ENCODE measurements at places on chromosomes 12 and 14.

DNA sequence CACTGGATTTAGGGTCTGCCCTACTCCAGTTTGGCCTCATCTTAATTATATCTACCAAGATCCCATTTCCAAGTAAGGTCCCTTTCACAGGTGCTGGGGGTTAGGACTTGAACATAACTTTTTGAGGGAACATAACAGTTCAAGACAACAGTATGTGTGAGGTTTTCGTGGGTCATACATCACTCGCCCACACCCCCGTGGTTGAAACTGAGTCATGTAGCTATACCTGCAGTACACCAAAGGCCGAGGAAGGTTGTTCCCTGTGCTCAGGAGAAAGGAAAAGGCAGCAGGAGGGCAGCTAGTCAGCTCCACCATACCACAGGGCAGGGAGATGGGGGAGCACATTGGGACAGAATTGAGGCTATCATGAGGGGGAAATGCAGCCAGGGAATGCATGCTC, 167.0 kb downstream of the PPM1H start:
- no peak for DNase-seq

DNA sequence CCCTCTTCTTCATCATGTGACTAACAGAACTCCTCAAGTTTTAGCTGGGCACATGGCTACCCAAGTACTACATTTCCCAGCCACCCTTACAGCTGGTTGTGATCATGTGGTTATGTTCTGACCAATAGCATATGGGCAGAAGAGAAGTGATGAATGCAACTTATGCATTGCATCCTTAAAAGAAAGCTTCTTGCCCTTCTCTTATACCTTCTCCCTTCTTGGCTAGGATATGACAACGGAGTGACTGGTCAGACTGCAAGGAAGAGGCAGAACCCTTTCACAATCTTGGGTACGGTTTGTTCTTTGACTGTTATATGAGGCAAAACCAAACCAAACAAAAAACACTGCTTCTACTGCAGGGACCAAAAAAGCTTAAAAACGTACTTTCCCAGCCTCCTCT, 66.5 kb upstream of the MAX start:
- DNase-seq = no peak

- DNase-seq = peak; percentile 76
Measured at GRCh38 chr14:84036840-84037239, 1493.1 kb upstream of the FLRT2 start.

- no peak for DNase-seq
Measured at GRCh38 chr14:86826661-86827060, 1166.3 kb downstream of the GALC start.

GRCh38 chr12:1913377-1914113, 4.9 kb downstream of the CACNA2D4 start:
- DNase-seq = no peak

- no peak for DNase-seq
Measured at GRCh38 chr12:106074706-106075392, 63.9 kb downstream of the NUAK1 start.

DNA sequence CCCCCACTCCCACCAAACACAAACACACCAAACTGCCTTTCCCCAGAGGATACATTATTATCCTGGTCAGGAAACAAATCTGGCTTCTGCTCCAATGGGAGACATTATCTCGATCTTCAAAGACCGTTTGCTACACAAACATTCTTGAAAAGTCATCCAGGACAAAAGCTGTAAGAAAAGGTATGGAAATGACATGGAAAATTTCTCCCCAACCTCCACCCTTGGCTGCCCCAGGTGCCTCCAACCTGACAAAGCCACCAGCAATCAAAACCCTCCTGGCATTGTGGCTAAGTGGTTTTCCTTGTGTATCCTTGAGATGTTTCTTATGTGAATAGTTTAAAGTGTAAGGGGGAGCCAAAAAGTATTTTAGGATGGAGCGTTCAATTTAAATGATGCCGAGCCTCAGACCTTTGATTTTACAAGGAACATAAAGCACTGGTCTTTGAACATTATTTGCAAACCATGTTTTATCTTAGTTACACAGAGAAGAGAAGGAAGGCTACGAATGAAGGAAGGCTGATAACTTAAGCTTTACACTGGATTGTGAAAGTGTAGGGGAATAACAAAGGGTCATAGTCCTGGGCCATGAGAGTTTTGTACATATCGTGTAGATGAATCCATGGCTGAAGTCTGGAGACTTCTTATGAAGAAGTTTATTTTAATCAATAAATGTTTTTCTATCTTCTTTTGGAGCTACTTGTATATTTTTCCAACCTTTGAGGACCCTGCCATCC, 418.9 kb upstream of the TMTC1 start:
- DNase-seq = no peak

Data from dermis microvascular lymphatic vessel endothelial cell (primary cell).